ENCODE measurements at places on chromosomes 2 and 18.

DNA sequence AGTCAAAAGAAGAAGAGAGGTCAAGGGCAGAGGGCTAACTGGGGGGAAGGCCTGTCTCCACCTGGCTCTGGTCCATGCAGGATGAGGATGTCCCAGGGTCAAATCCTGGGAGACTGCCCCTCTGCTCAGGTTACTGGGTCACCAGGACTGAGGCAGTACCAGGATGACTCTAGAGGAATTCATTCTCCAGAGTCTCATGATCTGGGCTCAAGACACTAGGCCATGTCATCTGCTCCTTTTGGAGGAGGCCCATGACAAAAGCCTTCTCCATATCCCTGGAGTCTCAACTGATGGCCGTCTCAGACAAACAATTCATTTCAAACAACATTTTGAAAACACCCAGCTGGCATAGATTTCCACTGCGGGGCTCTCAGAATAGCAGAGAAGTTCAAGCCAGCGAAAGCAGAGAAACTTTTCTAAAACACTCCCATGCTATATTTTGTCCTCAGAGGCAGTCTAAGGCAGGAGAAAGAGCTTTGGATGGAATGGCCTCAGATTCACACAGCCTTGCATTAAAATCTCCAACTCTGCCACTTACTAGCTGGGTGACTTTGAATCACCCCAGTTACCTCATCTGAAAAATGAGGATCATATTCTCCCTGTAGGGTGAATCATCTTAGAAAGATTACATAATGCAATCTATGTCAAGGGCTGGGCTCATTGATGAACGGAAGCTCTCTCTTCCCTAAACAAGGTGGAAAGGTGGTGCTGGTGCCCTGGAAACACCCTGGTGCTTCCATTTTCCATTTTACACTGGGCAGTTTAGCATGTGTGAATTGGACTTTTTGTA is 48.8 kb upstream of the LCLAT1 start:
- peak; percentile 13 for DNase-seq

DNA sequence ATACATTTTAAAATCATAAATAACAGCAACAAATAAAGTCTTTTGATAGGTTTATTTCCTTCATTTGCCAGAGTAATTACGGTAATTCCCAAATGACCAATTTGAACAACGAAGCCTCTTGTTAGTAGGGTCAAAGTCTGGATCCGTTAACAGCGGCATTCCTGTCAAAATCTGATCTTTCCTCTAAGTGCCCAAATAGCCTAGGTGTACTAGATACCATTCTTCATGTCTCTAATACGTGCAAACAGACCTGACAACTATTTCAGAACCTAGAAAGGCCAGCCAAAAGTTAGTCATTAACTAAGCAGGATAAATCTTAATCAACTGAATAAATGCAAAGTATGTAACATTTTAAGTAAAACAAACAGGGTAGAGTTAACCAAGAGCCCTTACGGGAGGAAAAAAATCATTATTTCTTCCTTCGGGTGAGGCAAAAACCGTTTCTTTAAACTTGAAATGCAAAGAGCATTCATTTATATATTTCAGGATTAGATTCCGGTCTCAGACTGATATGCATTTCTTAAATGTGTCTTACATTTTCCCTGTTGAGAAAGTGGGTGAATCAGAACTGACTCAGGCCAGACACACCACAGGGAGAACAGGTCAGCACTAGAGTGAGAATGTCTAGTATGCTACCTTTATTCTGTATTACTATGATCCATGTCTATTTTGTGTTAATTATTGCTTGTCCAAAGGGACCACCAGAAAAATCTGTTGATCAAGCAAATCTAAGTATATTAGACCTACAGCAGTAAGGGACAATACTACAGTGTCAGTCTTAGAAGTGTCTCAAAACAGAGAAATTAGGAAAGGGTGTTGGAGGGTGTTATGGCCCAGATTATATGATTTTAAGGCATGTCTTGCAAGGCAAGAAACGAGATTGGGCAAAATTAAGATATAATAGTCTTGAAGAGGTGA is 141.5 kb upstream of the NDUFV2 start:
- peak; percentile 87 for DNase-seq

DNA sequence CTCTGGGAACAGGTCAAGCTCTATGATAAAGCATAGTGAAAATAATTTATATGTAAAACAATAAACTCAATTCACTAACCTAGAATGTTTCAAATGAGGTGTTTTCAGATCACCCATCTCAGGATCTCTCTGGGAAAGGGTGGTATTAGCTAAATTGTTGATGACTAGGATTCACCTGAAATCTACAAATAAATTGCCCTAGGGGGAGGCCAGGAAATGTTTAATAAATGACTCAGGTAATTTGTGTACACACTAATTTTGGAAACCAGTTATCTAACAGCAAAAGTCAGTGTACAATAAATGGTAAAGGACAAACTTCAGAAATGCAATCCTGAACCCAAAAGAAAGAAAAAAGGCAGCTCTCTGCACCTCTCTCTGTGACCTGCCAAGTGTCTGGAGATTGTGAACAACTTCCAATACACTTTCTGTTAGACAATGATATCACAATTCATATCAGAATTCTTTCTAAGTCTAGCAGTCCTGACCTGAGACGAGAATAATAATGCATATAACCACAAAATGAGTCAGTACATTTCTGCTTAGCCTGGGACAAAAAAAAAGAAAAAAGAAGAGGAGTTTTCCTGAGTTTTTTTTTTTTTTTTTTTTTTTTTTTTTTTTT is 760.0 kb downstream of the EPHA4 start:
- DNase-seq: peak; percentile 60

GRCh38 chr2:43010438-43011157 is 215.8 kb downstream of the ZFP36L2 start:
- no peak for DNase-seq

DNA sequence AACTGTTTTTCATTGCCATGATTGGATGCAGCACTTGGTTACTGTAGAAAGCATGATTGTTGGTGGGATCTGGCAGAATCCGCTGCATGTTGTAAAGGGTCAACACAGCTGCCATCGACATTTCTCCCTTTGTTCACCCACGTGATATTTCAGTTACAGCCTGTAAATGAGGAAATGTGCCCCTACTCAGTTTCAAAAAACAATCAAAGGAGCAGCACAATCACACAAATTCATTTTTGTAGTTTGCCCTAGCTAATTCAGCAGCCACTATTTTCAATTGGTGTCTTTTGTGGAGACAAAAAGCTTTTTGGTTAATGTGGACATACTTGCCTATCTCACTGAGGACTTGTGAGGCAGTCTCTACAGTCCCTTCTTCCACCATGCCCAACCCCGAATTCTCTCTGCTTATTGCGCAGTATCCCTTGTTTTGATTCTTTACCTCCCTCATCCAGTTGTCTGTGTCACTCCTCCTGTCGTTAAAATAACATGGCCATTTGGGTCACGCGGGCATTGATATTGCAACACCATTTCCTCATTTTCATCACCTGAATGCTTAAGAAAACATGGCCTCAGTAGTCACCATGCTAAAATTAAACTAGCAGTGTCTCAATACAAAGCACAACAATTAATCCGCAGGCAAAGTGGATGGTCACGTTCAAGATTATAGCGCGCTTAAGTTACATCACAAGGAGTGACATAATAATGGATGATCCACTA is 6.4 kb upstream of the PROC start:
- DNase-seq: no peak

DNA sequence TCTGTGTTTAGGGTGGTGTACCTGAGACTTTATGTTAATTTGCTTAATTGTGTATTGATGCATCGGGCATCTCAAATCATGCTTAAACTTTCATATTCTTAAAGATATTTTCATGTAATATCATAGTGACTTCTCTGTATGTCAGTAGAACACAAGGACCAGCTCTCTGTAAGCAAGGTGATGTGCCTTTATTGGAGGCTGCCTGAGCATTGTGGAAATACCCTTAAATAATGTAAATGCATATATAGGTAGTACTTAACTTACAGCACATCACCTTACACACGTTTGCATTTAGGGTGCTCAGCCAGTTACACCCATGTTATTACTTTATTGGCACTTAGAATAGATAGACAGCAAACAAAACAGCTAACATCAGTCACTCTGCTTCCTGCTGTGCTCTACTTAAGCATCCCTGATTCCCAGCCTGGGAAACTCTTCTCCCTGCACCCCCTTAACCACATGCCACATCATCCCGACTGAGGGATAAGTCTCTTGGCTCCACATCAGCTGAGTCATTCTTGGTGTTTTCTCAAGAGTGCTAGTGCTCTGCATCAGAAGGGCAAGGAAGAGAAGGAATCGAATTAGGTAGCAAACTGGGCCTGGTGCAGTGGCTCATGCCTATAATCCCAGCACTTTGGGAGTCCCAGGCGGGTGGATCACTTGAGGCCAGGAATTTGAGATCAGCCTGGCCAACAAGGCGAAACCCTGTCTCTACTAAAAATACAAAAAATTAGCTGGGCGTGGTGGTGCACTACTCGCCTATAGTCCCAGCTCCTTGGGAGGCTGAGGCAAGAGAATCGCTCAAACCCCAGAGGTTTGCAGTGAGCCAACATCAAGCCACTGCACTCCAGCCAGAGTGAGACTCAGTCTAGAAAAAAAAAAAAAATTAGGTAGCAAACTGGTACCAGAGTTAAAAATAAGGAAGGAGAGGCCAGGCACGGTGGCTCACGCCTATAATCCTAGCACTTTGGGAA is 108.7 kb downstream of the MAP3K20 start:
- DNase-seq: peak; percentile 99

GRCh38 chr2:13676269-13676668 is 956.2 kb upstream of the LRATD1 start:
- peak; percentile 70 for DNase-seq

- no peak for DNase-seq
Observed at GRCh38 chr2:22215517-22215916, 1091.7 kb downstream of the TDRD15 start.

GRCh38 chr2:23312996-23313606 is 71.9 kb upstream of the KLHL29 start:
- DNase-seq: peak; percentile 49

- DNase-seq: no peak
Observed at GRCh38 chr18:37658894-37659293, 93.3 kb upstream of the CELF4 start.

GRCh38 chr2:142883526-142883925 is 6.1 kb downstream of the KYNU start:
- no peak for DNase-seq

GRCh38 chr18:56632070-56633022 is 6.0 kb downstream of the TXNL1 start:
- no peak for DNase-seq

DNA sequence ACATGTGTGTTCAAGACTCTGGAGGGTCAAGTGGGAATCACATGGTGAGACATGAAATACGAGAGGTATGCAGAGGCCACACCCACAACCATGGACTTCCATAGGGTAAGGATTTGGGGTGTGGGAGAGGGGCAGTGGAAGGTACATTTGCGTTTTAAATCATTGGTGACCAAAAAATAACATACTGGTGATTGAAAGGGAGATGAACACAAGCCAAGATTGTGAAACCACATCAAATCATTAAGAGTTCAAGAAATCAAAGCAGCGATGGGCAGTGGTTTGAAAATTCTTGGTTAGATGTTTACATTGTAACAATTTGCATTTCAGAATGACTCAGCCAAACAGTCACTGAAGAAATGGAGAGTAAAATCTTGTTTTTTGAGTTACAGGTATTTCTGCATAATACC is 1.9 kb upstream of the CABYR start:
- DNase-seq: peak; percentile 49

GRCh38 chr2:160109243-160109642 is 46.8 kb upstream of the PLA2R1 start:
- DNase-seq: no peak

DNA sequence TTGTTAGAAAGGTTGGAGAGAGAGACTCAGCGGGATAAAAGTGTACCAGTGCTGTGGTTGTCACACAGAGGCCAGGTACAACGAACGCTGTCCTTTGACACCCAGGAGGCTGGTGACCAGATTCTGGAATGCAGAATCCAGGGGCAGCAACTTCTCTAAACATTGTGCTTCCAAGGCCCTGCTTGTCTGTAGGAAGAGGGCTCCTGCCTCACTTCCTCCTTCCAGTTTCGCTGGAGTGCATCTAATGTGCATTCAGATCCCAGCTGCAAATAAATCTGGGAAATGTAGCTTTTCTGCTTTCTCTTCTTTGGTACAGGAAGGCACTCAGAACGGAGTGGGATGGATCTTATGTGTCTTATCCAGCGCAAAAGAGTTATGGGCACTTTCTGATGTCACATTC is 171.8 kb upstream of the ATP5MC3 start:
- no peak for DNase-seq

GRCh38 chr2:20327370-20327769 is 23.3 kb downstream of the PUM2 start:
- no peak for DNase-seq

- DNase-seq: no peak
Observed at GRCh38 chr2:197673606-197674005, 1.8 kb downstream of the RFTN2 start.

- DNase-seq: peak; percentile 68
Observed at GRCh38 chr18:45764000-45764686, 40.2 kb downstream of the SLC14A1 start.

DNA sequence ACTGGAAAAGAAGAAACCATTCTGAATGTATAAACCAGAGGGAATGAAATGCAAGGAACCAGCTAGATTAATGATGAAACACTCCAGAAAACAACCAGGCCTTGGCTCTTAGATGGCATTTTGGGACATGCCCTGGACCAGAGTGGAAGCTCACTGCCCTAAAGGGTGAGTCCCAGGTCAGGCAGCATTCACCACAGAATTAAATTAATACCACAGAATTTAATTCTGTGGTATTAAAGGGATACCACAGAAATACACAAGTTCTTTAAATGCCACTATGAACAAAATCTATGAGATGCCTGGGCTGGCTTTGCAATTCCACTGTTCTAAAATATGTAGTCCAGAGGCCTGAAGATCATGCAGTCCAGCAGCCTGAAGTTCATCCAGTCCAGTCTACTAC is 122.3 kb upstream of the KYNU start:
- DNase-seq: no peak

GRCh38 chr2:224022486-224022885 is 16.6 kb downstream of the SERPINE2 start:
- no peak for DNase-seq

GRCh38 chr2:185859506-185859905 is 120.9 kb downstream of the FSIP2 start:
- DNase-seq: peak; percentile 33

GRCh38 chr2:216159646-216160045 is 50.5 kb downstream of the XRCC5 start:
- DNase-seq: no peak

- DNase-seq: peak; percentile 35
Observed at GRCh38 chr2:166031054-166031453, 77.5 kb upstream of the TTC21B start.

- no peak for DNase-seq
Observed at GRCh38 chr2:218273908-218274249, 3.6 kb downstream of the PNKD start.

GRCh38 chr18:66813138-66813537 is 209.2 kb upstream of the CDH19 start:
- DNase-seq: no peak

DNA sequence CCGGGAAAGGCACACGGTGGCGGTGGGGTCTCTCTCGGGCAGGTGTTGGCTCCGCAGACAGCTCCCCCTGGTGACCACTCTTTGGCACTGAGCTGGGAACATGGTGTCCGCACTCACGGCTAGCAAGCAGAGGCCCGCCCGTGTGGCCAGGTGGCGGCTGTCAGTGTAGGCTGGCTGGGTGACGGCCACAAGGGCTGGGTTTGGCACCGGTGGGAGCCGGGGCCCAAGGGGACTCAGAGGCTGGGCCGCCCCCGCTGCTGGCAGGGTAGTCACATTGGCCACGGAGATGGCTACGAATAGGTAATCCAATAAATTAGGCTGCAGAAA is 1071.7 kb downstream of the RPIA start:
- DNase-seq: no peak
